ENCODE measurements at places on chromosomes 5 and 9.

GRCh38 chr9:104841601-104842141, 77.7 kb downstream of the NIPSNAP3B start:
- no peak for DNase-seq

DNA sequence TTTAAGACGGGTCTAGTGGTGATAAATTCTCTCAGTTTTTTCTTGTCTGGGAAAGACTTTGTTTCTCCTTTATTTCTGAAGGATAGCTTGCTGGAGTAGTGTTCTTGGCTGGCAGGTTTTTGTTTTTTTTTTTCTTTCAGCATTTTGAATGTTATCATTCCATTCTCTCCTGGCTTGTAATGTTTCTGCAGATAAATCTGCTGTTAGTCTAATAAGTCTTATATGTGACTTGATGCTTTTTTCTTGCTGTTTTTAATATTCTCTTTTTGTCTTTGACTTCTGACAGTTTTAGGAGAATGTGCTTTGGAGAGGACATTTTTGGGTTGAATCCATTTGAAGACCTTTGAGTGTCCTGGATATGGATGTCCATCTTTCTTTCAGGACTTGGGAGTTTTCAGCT, 16.0 kb downstream of the HSD17B4 start:
- DNase-seq, result no peak

GRCh38 chr9:124258607-124259157, 933 bp downstream of the NEK6 start:
- DNase-seq, result no peak

DNA sequence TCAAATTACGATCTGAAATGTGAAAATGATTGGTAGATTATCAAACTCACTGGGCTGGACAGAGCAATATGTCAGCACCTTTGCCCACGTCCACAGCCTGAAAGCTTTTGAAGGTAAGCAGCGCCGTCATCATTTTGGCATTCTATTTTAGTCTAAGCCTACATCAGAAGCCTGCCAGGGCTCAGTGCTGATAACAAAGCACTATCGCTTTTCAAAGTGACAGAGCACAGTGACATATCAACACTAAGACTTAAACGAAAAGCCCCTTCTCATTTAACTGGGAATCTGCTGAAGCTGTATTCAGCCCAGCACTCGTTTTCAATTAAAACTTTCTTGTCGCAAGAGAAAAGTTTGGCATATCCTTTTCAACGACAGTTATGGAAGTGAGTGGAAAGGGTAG, 1076.3 kb downstream of the PTPRD start:
- DNase-seq, result no peak

DNA sequence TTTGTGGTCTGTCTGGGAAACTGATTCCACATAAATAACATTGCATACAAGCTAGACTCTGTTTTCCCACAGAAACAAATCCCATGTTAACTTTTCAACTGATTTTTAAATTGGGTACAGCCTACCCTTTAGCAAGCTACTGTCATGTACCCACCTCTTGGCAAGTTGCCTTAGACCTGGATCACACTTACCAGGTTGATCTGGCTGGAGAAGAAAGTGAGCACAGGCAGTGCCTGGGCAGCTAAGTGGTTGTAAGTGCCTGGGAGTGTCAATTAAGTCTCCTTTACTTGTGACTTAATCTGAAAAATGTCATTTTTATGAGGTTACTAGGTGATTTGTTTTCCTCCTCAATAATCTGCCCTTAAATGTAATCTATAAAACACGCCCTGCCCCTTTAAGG, 336.4 kb downstream of the ARL15 start:
- DNase-seq, result no peak

Data from central memory CD4-positive, alpha-beta T cell (primary cell).